T-helper 1 cell (primary cell): ENCODE measurements at places on chromosomes 16 and 17.

GRCh38 chr16:31427441-31428278, 500 bp downstream of the COX6A2 start:
- DNase-seq, result peak; percentile 35

DNA sequence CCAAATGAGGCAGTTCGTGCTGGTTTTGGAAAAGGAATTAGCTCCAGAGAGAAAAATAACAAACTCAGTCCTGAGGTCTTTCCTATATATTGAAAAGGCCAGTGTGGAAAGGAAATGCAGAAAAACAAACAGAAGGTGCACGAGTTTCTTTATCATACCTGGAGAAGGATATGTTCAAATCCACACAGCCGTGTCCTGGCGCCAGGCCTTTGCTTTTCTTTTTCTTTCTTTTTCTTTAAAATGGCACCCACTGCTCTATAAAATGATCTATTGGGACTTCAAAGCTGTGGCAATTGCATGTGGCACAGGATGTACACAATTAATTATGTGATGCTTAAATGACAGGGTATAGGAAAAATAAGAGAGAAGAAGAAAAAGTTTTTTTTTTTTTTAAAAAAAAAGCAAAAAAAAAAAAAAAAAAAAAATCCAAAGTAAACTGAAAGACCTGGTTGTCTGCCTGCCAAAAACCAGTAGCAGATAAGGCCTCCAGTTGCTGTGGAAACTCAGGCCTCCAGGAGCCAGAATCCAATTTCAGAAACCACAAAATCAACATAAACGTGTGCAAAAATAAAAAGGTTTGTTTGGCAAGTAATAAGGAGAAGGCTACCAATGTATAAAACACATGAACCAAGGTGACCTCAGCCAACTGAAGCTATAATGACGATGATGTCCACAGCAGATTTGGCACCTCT, 957.6 kb upstream of the SOX9 start:
- no peak for DNase-seq

DNA sequence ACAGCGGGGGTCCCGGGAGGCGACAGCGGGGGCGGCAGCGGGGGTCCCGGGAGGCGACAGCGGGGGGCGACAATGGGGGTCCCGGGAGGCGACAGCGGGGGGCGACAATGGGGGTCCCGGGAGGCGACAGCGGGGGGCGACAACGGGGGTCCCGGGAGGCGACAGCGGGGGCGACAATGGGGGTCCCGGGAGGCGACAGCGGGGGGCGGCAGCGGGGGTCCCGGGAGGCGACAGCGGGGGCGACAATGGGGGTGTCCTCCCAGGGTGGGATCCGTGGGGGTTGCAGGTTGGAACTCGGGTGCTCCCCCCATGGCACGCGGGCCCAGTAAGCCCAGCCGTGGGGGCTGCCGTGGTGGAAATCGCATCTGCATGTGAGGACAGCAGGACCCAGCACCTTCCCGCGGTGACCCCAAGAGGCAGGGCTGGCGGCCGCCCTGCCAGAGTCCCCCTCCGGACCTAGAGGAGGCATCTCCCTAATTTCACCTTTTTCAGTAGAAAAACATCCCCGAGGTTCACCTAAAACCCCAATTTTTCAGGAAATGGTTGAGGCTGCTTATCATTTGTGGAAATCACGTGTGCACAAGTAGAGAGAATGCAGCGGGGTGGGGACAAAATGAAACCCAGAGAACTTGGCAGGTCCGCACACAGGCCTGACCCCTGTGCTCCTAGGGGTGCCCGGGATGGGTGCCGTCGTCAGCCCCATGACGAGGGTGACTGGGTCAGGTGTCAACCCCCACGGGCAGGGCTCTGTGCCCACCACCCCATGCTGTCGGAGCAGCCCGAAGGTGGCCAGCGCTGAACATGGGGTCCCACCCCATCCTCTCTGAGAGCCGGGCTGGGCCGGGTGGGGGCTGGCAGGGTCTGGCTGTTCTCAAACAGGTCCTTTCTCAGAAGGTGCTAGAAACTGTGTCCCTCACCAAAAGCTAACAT, 10.5 kb upstream of the METRNL start:
- DNase-seq, result no peak

GRCh38 chr16:65532258-65532657, 410.4 kb upstream of the CDH11 start:
- no peak for DNase-seq

DNA sequence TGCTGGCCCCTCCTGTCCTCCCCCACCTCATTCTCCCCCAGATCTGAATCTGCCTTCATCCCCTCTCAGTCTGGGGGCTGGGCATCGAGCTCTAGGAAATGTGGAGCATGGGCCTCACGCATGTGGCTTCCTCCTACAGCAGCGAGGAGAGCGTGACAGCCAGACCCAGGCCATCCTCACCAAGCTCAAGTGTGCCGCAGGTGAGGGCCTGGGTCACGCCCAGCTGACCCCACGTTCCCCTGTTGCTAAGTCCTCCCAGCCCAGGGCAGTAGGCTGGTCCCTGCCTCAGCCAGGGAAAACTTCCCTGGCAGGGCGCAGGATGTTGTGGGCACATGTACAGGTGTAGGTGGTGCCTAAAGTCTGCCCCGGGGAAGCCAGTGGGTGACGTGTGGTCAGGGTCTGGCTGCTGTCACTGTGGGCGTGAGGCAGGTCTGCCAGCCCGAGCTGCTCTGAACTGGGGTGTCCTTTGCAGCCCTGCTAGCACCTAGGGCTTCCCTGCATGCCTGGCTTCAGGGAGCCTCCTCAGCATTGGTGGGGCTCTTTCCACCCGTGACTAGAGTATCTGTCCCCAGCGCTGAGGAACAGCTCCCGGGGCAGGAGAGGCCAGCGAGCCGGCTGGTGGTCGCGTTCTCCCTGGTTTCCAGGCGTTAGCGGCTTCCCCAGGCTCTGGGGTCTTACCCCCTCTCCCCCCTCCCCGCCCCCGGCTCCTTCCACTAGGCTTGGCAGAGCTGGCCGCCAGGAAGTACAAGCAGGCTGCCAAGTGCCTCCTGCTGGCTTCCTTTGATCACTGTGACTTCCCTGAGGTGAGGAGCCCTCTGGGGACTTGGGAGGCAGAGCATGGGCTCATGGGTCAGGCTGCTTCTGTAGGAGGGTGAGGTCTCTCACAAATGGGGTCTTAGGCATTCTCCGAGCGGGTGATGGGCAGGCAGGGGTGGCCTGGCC, 3.6 kb downstream of the GPS1 start:
- no peak for DNase-seq

DNA sequence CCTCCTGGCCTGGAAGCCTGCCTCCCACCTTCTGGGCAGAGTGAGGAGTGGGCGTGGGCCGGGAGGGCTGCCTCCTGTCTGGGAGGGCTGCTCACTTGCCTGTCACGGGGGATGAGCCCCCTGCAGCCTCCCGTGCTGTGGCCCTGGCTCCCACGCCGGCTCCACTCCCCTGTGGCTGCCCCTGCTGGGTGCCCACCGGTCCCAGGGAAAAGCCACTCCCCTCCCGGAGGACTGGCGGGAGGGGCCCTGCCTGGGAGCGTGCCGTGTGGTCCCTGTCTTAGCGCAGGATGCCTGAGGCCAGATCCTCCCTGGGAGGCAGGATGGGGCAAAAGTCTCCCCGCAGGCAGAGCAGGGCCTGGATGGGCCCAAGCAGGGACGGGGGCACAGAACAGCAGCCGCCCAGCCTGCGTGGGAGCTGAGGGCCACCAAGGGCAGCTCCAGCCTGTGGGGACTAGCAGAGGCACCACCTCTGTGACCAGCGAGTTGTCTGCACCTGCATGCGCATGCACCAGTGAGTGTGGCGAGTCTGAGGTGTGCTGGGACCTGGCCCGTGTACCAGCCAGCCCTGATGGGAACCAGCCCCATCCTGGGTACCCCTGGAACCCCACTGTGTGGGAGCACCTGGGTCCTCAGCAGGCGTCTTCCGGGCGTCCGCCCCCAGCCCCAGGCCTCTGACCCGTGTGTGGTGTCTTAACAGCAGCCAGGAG, 339.9 kb downstream of the SEC14L1 start:
- DNase-seq, result no peak

- no peak for DNase-seq
Observed at GRCh38 chr16:46924402-46924801, 40.2 kb downstream of the GPT2 start.

GRCh38 chr17:4497101-4497824, 1.4 kb upstream of the SPNS2 start:
- no peak for DNase-seq

DNA sequence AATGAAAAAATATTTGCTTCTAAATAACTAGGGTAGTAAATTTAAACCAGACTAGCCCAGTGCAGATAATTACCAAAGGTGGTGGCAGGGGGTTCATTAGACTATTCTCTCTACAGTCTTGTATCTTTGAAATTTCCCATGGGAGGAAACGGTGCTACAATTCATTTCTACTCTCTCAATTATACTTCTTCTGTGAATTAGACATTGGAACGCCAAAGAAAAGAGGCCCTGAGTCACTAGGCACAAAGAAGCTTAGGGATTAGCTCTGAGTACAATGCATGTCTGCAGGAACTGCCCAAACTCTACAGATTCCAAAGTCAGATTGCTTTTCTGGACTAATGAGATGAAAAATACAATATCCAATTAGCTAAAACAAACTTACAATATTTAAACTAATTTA, 30.7 kb upstream of the ARL6IP1 start:
- no peak for DNase-seq

- DNase-seq, result no peak
Observed at GRCh38 chr17:31294231-31294630, 2.8 kb downstream of the OMG start.

- no peak for DNase-seq
Observed at GRCh38 chr17:17054636-17055035, 12.4 kb downstream of the MPRIP start.

GRCh38 chr16:68342620-68343019, 31.8 kb downstream of the PRMT7 start:
- DNase-seq, result no peak

- no peak for DNase-seq
Observed at GRCh38 chr16:53501216-53501859, 1.7 kb downstream of the AKTIP start.

DNA sequence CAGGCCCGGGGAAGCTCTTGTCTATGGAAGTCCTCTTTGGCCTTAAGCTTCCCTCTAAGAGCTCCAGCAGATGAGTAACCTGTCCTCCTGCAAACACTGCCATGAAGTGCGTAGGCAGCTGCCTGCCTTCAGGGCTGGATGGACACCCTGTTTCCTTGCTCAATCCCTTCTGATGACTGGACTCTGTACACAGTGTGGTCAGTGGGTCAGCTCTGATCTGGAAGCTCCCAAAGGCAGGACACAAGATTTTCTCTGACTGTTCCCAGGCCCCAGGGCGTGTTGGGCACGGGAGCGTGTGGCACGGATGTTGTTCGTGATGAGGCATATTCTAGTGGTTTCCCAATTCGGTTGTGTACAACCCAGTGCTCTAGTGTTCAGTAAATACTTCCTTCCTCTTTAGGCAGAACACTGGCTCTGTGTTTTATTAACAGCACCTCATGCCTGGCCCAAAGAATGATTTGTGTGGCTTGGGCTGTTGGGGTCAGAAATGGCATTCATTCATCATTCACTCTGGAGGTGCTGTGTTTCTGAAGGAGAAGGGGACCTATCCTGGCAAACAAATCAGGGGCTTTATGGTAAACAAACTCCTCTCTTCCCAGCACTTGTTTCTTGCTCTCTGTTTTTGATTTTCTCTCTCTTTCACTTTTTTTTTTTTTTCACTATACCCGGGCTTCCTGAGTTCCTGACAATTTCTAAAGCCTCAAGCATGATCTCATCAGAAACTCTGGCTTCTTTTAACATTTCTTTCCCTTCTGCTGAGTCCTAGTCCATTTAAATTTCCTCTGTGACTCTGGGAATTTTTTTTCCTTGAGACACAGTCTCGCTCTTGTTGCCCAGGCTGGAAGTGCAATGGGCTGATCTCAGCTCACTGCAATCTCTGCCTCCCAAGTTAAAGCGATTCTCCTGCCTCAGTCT, 12.0 kb upstream of the RNF157 start:
- no peak for DNase-seq

GRCh38 chr17:28145348-28145747, 102.9 kb downstream of the NLK start:
- DNase-seq, result no peak

DNA sequence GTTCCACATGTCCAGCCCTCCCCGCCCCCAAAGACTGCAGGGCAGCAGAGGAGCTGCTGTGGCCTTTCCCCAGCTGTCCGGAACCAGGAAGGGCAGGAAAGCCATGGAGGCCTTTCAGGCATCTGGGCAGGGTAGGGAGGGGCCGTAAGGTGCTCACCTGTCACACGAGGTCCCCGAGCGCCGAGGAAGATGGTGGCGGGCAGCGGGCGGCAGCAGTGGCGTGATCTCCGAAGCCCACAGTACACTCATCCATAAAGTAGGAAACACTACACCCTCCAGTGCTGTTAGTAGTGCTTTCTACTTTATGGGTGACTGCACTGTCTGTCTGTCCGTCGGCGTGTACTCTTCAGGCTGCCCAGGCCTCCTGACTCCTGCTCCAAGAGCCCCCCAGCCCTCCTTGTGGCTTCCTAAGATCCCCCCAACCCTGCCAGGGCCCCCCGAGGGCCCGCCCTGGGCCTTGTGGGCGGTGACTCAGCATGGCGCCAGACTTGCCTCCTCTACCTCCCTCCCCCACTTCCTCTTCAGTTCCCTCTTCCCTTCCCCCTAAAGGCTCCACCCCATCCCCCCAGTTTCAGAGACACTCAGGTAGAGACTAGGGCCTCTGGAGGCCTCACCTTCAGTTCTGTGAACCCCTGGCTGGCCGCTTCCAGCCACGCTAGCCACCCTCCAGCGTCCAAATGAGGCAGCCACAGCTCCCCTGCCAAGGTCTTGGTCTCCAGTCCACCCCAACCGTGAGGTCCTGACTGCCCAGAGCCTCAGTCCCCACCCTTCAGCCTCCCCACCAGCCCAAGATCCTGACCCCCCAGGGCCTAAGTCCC, 2.6 kb upstream of the TSPOAP1 start:
- DNase-seq, result no peak

GRCh38 chr16:10667239-10667638, 27.5 kb downstream of the TEKT5 start:
- DNase-seq, result no peak
